ENCODE measurements at places on chromosomes 11 and 22. TPM values are rescaled to one million over a fixed set of nuclear protein-coding genes. Genes with fewer than 3 reads are reported as not detected.
A peak's percentile ranks its signal among the peaks of the same experiment; 100 is the strongest.

DNA sequence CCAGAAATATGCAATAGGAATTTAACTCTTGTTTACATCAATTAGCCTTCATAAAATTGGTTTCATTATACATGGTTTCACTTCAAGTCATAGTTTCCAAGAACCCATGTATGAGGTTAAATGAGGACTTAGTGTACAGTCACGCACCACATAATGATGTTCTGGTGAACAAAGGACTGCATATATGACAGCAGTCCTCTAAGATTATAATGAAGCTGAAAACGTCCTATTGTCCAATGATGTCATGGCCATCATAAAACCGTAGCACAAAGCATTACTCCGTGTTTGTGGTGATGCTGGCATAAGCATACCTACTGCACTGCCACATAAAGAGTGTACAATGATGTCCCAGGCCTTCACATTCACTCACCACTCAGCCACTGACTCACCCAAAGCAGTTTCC, 31.1 kb downstream of the SMCO4 start:
- H3K27ac ChIP-seq, result no peak overlapping the region
- peaks cover 5% of the 10 kb centered on the region for H3K4me1 ChIP-seq
- no peaks in the 10 kb centered on the region for H3K36me3 ChIP-seq
- no peaks in the 10 kb centered on the region for H3K27me3 ChIP-seq
- no peak for DNase-seq

DNA sequence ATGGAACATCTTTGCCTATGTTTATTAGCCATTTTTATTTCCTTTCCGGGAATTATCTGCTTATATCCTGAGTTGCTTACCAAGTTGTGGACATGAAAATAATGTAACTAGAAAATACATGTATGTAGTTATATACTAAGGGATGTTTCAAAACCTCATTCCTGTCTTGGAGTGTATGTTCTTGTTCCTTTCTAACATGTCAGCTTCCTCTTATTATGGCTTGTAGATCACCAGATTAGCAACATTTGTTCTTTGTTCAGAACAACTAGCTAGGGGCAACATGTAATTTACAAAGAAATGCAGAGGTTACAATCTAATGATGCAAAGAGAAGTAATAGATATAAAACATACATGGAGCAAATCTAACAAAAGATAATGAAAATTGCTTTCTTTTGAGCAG, 13.1 kb upstream of the TMEM123 start:
- no peaks in the 10 kb centered on the region for H3K36me3 ChIP-seq
- H3K27ac ChIP-seq, result no peak overlapping the region
- no peak for DNase-seq
- H3K4me1 ChIP-seq, result no peaks in the 10 kb centered on the region
- no peak overlapping the region for H3K4me3 ChIP-seq

The BTG4 gene
- not detected for total RNA-seq

DNA sequence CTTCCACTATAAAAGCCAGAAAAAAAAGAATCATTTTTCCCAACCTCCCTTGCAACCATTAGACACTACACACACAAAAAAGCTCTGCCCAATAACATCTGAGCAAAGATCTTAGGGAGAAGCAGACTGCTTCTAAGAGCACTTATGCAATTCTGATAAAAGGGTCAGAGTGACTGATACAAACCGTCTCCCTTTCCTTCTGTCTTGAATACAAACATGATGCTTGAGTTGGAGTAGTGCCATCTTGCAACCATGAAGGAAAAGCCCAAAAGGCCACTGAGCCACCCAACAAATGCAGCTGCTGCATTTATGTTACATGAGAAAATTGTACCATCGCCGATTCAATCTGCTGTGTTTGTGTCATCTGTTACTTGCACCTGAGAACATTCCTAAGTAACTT, 47.6 kb upstream of the EED start:
- no peak overlapping the region for H3K4me3 ChIP-seq
- no peak for DNase-seq
- no peaks in the 10 kb centered on the region for H3K4me1 ChIP-seq

- DNase-seq, result no peak
- H3K27ac ChIP-seq, result no peak overlapping the region
- peaks cover 3% of the 10 kb centered on the region for H3K36me3 ChIP-seq
These were observed 59.1 kb downstream of the PDHX start for GRCh38 chr11:34975482-34975881.

DNA sequence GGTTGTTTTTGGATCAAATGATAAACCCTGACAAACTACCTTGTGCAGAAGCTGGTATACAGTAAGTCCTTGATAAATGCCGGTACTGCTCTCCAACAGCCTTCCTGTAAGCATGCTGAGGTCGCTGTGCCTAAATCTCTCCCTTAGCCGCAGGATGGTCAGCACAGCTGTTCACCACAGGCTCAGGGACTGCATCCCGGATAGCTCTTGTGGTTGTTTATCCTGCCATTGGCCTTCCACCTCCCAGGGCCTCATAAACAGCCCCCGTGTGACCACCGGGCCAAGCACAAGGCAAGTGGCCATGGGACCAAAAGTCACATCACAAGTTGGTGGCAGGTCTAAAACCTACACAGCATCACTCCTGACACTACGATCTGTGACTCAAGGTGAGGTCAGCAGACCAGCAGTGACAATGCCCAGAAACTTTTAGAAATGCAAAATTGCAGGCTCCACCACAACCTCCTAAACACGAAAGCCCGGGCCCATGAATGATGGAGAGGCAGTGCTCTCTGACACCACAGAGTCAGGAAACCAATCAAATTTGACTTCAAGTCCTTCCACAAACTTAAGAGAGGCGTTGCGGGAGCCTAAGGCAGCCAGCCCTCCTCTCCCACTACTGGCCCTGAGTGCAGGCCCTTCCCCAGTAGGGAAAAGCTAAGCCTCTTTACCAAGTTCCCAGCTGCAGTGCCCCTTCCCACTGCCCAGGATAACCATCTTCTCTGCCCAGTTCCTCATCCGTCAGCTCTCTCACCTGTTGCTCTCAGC, 3.9 kb downstream of the SPATA19 start:
- DNase-seq, result no peak
- H3K27me3 ChIP-seq, result no peaks in the 10 kb centered on the region
- H3K4me3 ChIP-seq, result no peak overlapping the region
- no peak overlapping the region for H3K27ac ChIP-seq

GRCh38 chr11:129792663-129793062, 23.0 kb upstream of the TMEM45B start:
- H3K27me3 ChIP-seq, result no peaks in the 10 kb centered on the region
- H3K4me3 ChIP-seq, result no peak overlapping the region
- no peaks in the 10 kb centered on the region for H3K4me1 ChIP-seq
- no peaks in the 10 kb centered on the region for H3K36me3 ChIP-seq
- no peak overlapping the region for H3K27ac ChIP-seq

The ZNF214 gene
- total RNA-seq, result 3.2 TPM

DNA sequence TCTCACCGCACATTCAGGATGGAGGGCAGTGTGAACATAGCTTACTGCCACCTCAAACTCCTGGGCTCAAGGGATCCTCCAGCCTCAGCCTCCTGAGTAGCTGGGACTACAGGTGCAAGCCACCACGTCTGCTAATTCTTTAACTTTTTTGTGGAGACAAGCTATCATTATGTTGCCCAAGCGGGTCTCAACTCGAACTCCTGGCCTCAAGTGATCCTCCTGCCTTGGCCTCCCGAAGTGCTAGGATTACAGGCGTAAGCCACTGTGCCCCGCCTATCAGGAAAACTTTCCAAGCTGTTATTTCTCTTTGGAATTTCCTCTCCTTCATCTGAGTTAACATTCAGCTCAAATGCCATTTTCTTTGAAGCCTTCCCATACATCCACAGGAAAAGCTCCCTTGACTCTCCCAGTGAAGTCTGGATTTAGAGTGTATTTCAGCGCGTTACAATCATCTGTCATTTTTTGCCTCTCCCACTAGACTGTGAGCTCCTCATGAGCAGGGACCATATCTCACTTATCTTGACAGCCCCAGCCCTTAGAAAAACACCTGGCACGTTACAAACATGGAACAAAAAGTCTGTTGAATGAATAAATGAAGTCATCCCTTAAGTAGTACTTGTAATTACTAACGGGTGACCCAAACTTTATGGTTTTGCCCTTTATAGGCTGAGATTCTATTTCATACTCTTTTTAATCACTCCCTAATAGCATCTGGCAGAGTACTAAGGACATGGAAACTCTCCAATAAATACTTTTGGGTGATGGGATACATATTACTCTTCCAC, 2.2 kb downstream of the MRTFA start:
- H3K27me3 ChIP-seq, result no peaks in the 10 kb centered on the region
- H3K27ac ChIP-seq, result no peak overlapping the region
- peak overlapping the region; percentile 87 for H3K4me3 ChIP-seq
- no peak for DNase-seq
- H3K4me1 ChIP-seq, result no peaks in the 10 kb centered on the region

- H3K27ac ChIP-seq, result no peak overlapping the region
- peaks cover 5% of the 10 kb centered on the region for H3K4me1 ChIP-seq
These were observed 31.9 kb downstream of the NUP50 start for GRCh38 chr22:45195616-45196015.

- H3K27ac ChIP-seq, result no peak overlapping the region
- H3K36me3 ChIP-seq, result no peaks in the 10 kb centered on the region
- peaks cover 14% of the 10 kb centered on the region for H3K4me1 ChIP-seq
- no peaks in the 10 kb centered on the region for H3K27me3 ChIP-seq
These were observed 94.9 kb downstream of the GRIK4 start for GRCh38 chr11:120606211-120607010.

DNA sequence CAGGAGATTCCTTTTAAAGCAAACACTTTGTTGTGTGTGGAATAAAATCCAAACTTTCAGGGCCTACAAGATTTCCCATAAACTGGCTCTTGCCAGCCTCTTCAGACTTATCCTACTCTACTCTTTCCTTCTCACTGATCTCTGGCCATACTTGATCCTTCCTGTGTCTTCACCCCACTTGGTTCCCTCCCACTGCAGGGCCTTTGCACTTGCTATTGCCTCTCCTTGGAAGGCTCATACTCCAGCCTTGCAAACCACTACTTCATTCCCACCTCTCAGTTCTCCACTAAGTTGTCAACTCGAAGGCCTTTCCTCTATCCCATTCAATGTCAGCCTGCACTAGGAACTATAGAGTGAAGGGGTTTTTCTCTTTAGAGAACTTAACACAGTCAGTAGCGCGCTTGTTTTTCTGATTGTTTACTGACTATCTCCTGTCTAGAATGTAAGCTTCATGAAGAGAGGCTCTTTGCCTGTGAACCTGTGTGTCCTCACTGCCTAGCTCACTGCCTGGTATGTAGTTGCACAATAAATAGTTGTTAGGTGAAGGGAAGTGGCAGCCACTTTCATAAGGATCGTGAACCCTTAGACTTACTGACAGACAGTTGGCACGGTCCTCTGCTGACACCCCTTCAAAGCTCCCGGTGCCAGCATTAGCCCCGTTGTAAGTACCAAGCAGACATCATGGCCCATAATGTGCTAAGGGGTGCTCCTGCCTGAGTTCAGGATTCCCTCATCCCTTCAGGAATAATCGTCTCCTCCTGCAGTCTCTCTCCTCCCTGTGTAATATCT, 833 bp upstream of the ME3 start:
- DNase-seq, result no peak
- H3K4me1 ChIP-seq, result peaks cover 7% of the 10 kb centered on the region
- no peak overlapping the region for H3K4me3 ChIP-seq
- no peak overlapping the region for H3K27ac ChIP-seq
- no peaks in the 10 kb centered on the region for H3K36me3 ChIP-seq

Data from H1 (cell line).